ENCODE measurements at places on chromosomes 3 and 15.
A peak's percentile ranks its signal among the peaks of the same experiment; 100 is the strongest.

- DNase-seq = no peak
Observed at GRCh38 chr15:62618846-62619504, 423.6 kb upstream of the TPM1 start.

DNA sequence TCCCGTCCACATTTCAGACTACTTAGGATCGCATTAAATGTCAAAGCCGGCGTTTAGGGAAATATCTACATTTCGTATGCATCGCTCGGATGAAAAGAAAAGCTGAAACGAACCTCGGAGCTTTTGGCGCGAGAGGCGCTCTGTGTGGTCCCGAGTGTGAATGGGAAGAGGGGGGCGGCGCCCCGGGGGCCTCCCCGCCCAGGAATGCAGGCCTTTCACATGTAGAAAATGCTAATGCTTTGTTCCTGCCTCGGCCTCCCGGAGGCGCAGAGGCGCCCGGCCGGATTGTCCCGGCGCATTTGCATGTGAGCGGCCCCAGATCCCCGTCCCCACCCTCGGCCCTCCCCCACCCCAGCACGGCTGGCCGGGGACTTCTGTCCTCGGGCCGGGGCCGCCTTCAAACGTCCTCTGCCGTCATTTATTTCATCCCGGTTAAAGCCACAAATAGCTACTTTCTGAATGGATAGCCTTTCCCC, 37.0 kb upstream of the TRIM71 start:
- DNase-seq = peak; percentile 15

GRCh38 chr15:77907824-77908751, 169.4 kb downstream of the TBC1D2B start:
- DNase-seq = peak; percentile 50

- DNase-seq = no peak
Observed at GRCh38 chr3:155772801-155773200, 27.9 kb upstream of the PLCH1 start.

- DNase-seq = peak; percentile 35
Observed at GRCh38 chr15:35437157-35437556, 108.8 kb downstream of the DPH6 start.

DNA sequence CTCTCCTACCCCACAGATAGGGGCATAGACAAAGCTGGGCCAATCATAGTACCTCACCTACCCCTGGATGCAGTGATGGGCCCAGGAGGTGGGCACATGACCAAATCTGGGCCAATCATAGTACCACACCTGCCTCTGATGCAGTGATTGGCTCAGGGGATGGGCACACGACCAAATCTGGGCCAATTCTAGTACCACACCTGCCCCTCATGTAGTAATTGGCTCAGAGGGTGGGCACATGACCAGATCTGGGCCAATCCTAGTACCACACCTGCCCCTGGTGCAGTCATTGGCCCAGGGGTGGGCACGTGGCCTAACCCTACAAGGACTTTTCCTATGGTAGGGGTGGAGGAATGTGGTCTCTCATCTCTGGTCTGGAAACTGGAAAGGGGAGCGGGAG, 56.9 kb upstream of the MEF2A start:
- DNase-seq = no peak

GRCh38 chr3:171187706-171188290, 161.3 kb upstream of the SLC2A2 start:
- DNase-seq = no peak

- no peak for DNase-seq
Observed at GRCh38 chr3:151169262-151169947, 33.6 kb downstream of the GPR171 start.

DNA sequence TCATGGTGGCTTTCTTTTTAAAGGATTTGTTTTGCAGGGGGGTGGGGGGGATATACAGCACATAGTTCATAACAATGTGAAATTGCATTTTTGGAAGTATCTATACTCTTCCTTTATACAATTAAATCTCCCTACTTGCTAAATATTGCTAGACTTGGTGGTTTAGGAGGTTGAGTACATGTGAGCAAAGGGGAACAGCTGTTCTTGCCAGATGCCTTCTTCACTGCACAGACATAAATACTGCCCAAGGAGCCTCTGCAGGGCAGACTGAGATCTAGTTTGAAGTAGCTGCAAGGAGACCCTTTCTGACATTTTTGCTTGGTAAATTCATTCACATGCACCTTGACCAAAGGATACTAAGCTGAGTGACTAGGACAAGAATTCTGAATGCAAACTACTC, 228.6 kb upstream of the IL12A start:
- no peak for DNase-seq

GRCh38 chr15:48877630-48878595, at the start of gene EID1:
Gene EID1 (plus strand): TSS chr15:48878134. CDS start chr15:48878177, 43 bp downstream.
- DNase-seq = peak; percentile 90

DNA sequence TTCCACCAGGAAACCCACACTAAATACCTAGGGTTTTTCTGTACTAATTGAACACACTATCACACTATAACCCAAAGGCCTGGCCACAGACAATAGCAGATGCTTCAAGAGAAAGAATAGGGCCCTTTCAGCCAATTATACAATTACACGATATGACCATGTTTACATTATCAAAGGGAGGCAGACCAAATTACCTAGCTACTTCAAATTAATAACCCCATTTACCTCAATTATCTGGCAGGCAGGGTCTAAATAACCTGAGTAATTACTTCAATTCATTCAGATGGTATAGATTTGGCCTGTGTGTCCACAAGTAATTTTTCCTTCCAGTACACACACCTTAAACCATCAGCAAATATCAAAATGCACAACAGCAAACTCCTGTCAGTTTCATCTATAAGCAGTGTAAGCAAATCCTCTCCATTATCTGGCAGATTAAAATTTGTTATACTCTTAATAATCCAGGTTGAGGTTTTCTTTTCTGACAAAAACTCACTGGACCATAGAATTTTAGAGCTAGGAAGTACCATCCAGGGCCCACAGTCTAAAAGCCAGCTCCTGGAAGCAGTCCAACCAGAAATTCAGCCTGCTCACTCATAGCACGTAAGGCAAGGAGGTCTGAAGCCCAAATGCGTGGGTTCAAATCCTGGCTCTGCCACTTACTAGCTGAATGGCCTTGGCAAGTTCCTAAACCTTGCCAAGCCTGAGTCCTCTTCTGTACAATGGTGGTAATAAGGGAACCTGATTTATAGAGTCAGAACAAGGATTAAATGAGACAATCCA, 51.8 kb downstream of the RFTN1 start:
- DNase-seq = no peak

- DNase-seq = no peak
Observed at GRCh38 chr3:12423918-12424630, 60.2 kb upstream of the TSEN2 start.

DNA sequence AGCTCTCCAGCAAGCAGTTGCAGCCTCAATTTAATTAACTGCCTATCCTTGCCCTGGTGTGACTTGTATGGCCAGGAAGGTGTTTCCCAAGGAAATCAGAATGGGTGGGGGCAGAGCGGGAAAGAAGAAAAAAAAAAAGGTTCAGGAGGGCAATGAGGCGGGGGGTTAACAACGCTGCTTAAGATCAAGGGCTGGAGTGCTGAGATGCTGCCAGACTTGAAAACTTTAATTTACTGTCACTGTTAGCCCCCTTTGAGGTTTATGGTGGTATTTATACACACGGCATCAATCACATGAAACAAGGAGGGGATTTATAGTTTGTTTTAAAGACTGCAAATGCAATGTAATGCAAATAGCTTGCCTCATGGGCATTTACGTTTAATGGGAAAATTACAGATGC, 319.4 kb upstream of the NR2F2 start:
- no peak for DNase-seq

- DNase-seq = no peak
Observed at GRCh38 chr15:55108448-55108847, 88.3 kb downstream of the RSL24D1 start.

DNA sequence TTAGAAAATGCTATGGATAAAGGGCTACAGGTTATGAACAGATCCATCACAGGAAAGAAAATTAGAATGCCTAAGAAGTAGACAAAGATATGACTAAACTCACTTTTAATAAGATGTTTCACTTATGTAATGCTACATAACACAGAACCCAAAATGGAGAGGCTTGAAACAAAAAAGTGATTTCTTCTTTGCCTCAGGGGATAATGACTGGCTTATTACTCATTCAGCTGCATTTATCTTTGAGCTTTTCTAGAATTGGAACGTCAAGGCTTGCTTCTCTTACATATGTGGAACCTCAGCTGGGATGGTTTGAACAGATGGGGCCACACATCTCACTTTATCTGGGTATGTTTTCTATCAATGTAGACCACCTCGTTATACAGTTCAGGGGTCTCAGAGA, 120.6 kb upstream of the EPHA3 start:
- peak; percentile 65 for DNase-seq

DNA sequence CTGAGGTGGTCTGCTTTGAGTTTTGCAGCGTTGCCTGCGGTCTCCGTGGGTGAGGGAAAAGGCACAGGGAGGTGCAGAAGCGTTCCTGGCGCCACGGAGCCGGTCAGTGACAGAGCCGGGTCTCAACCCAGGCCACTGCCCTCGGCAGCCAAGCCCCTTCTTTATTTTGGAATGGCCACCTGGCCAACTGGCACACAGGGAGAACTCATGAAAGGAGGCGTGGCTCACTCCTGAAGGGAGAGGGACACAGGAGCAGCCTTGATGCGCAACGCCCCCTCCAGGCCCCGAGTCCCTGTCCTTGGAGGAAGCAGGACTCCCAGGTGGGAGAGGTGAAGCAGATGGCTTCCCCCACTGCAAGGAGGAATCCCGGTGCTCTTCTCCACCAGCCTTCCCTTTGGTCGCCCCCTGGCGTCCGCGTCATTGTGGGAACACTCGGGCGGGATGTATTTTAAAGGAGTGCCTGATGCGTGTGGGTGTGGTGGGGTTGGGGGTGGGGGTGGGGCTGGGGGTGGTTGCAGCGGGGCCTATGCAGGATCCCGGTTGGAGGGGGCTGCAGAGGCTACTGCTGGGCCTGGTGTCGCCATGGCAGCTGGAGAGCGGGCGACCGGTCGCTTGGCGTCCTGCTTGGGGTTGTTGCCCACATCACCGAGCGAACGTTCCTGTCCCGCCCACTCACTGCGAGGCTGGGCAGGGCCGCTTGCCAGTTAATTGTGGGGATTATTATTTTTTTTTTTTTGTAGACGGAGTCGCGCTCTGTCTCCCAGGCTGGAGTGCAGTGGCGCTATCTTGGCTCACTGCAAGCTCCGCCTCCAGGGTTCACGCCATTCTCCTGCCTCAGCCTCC, 32.6 kb downstream of the APBA2 start:
- DNase-seq = no peak

GRCh38 chr3:143280984-143281383, 161.4 kb downstream of the CHST2 start:
- no peak for DNase-seq

- no peak for DNase-seq
Observed at GRCh38 chr15:66692808-66693596, 9.0 kb upstream of the SMAD6 start.

- DNase-seq = peak; percentile 55
Observed at GRCh38 chr3:171349392-171349791, 110.8 kb downstream of the TNIK start.

GRCh38 chr3:50551054-50551659, 16.4 kb downstream of the C3orf18 start:
- no peak for DNase-seq

GRCh38 chr3:43373560-43373928, 87.2 kb downstream of the SNRK start:
- peak; percentile 10 for DNase-seq

GRCh38 chr15:66231394-66232266, 21.9 kb downstream of the MEGF11 start:
- no peak for DNase-seq

- no peak for DNase-seq
Observed at GRCh38 chr3:150757364-150757763, 5.6 kb downstream of the SIAH2 start.

GRCh38 chr3:147614210-147614609, 205.0 kb downstream of the ZIC1 start:
- DNase-seq = no peak

DNA sequence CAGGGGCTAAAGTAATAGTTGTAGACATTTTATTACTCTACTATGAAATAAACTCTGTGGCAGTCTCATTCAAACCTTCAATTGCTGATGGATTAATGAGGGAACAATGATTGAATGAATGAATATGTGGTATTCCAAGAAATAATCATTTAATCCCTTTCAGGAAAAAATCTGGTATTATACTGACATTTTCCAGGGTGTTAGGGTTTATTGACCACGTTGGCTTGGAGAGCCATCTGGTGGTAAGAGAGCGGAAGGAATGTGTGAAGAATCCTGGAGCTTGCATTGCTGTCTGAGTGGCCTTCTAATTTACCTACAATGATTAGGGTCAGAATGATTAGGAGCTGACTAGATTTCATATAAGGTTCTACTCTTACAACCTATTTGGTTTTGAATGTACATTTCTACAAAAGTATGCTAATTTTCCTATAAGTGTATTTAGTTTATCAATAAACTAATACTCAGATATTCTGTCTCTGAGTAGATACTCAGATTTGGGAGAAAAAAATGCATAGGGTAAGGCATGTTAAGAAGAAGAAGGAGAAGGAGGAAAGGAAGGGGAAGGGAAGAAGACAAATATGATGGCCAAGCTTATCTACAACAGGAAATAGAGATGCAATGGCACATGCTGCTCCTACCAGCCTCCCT, 249.9 kb downstream of the ROBO1 start:
- peak; percentile 26 for DNase-seq

DNA sequence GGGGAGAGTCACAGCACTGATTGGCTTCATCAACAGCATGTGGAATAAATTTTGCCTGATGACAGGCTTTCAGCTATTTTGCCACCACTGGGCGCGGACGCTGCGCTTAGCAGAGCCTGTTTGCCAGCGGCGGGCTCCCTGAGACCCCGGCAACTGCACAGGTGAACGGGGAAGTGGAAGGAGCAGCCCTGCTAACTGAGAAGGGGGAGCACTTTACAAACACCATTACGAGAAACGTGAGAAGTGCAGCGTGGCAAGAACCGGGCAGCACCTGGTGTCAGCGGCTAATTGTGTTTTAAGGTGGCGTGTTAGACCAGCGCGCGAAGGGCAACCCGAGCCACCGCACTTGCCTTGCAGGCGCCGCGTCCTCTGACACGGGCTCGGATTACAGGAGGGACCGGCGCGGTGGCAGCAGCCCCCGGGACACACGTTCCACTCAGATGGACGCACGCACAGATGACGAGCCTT, 307.8 kb upstream of the ARRDC4 start:
- no peak for DNase-seq

DNA sequence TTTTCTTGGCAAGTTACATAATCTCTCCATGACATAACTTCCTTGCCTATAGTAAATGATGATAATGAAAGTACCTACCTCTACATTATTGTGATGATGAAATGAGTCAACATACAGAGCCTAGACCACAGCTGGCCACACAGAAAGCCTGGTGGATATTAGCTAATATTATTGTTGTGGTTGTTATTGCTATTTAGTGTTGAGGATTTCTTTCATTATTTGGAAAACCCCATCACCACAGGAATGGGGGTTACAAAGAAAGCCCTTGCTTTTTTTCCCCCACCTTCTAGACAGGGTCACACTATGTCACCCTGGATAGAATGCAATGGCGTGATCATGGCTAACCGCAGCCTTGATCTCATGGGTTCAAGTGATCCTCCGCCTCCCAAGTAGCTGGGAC, 125.0 kb downstream of the PDZRN3 start:
- DNase-seq = no peak

- DNase-seq = no peak
Observed at GRCh38 chr3:58858126-58858525, 191.6 kb upstream of the FAM3D start.

- DNase-seq = no peak
Observed at GRCh38 chr15:85129881-85130280, 148.2 kb downstream of the PDE8A start.
